AG10803 (cell line): ENCODE measurements at places on chromosomes 5 and 9.
A peak's percentile ranks its signal among the peaks of the same experiment; 100 is the strongest.

DNA sequence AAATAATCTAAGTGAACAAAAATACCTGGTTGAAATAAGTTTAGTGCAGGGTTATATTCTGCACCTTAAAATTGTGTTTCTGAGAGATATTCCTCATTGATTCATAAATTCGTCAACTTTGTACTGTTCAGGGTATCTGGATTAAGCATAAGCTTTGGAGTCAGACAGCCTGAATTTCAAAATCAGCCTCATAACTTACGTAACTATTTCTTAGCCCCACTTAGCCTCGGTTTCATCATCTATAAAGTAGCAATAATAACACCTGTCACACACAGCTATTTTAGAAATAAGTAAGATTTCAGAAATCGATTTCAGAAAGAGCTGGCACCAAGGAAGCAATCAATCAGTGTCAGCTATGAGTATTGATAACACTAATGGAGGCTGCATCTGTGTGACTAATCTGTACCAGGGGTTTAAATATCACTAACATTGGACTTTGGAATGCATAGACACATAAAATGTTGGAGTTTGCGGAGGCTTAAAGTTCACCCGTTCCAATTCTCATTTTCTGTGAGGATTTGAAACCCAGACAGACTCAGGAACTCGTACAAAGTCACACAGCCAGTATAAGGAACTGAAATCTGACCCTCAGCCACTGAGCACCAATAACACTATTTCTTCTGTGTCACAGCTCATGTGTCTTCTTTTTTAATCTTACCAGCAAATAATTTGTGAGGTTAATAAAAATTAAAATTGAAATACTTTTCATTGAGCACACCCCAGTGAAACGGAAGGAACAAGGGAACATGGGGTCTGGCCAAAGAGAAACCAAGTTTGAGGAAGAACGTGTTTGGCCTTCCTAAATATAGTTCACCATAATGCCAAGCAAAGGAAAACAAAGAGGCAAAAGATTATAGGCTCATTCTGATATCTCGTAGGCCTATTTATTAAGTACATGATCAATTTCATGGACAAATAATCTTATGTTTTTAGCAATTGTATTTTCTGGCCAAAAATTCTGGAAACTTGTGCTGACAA, 194.4 kb upstream of the PTGER4 start:
- peak; percentile 8 for DNase-seq

- no peak for DNase-seq
These were observed 54.0 kb downstream of the SECISBP2 start for GRCh38 chr9:89372230-89372816.

DNA sequence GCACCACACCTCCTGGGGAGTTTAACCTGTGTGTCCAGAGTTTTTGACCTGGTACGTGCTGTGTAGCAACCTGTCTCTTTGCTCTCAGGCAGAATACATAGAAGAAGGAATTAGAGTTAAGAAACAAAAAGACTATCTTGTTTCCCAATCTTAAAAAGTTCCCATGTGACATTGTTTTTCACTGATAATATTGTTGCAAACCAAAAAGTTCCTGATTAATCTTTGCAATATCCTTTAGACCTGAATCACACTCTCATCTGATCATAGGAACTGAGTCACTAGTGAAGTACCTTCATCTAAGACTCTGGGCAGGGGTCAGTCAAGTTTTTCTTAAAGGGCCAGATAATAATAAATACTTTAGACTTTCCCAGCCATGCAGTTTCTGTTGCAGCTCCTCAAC, 35.1 kb downstream of the BASP1 start:
- DNase-seq, result no peak

- DNase-seq, result peak; percentile 13
These were observed 227.1 kb upstream of the DMRT1 start for GRCh38 chr9:614431-614830.

- DNase-seq, result no peak
These were observed 10.5 kb downstream of the PIK3R1 start for GRCh38 chr5:68225911-68226545.

GRCh38 chr5:148972974-148973374, 89.9 kb downstream of the SH3TC2 start:
- DNase-seq, result peak; percentile 87

- no peak for DNase-seq
These were observed 59.5 kb downstream of the CDC42SE2 start for GRCh38 chr5:131323378-131323777.

GRCh38 chr5:867300-867870, 16.6 kb upstream of the ZDHHC11 start:
- no peak for DNase-seq

GRCh38 chr5:74209571-74209970, 431.0 kb downstream of the ENC1 start:
- peak; percentile 51 for DNase-seq

DNA sequence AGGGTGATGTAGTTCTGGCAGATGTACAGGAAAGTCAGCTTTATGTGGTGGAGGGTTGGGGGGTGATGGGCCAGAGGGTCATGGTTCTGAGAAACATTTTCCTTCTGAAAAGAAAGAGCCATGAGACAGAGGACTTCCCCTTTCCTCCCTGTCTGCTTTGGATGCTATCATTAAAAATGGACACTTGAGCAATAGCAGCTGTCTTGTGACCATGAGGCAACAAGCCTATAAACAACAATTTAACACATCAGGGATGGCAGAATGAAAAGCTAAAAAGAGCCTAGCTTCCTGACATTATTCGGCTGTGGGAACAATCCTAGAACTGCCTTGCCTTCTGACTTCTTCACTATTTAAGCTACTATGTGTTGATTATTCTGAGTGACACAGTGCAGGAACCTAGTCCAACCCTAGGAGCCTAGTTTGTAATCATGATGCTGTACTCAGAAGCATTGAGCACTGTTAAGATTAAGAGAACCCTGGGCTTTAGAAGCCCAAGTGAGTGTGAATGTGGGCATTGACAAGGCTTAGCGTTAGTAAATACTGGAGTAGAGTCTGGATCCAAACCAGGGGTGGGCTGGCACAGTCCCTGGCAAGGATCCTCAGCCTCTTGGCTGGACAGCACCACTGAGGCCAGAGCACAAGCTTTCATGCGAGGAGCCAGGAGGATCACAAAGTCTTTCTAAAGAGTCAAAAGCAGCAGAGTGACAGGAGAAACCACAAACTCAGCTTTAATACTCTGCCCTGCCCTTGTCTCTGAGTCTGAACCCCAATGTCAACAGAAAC, 178.5 kb upstream of the EGFLAM start:
- DNase-seq, result no peak

GRCh38 chr9:75120686-75121085, 32.4 kb downstream of the OSTF1 start:
- no peak for DNase-seq

GRCh38 chr9:134291452-134291881, 34.8 kb upstream of the RXRA start:
- no peak for DNase-seq

- DNase-seq, result no peak
These were observed 136.3 kb downstream of the PALM2AKAP2 start for GRCh38 chr9:109916316-109916715.

GRCh38 chr9:99116003-99116411, 11.1 kb downstream of the TGFBR1 start:
- DNase-seq, result peak; percentile 47

DNA sequence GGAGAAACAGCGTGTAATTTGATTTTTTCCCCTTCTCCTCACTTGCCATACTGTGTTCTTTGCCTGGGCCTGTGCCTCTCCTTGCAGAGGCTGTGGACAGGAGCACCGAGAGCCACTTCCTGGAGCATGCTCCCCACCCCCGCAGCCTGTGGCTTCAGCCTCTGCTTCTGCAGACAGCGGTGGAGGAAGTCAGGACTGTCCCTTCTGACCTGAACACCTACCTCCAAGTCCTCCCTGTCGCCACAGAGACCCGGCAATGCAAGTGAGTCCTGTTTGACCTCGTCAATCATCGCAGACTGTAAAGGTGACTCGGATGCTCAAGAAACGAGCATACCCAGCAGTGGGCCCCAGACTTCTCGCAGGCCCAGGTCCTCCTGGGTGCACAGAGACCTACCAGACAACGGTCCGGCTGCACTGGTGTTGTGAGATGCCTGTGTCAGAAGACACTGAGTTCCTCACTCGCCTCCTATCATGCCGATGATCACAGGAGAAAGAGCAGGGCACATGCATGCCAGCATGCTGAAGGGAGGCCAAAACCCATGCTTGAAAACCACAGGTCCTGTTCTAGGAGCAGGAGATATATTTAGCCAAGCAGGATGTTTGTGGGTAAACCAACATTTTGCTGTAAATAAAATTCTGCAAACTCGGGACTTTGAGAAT, 198.8 kb downstream of the AUH start:
- DNase-seq, result peak; percentile 56

GRCh38 chr5:133627180-133627579, 14.8 kb upstream of the FSTL4 start:
- no peak for DNase-seq

DNA sequence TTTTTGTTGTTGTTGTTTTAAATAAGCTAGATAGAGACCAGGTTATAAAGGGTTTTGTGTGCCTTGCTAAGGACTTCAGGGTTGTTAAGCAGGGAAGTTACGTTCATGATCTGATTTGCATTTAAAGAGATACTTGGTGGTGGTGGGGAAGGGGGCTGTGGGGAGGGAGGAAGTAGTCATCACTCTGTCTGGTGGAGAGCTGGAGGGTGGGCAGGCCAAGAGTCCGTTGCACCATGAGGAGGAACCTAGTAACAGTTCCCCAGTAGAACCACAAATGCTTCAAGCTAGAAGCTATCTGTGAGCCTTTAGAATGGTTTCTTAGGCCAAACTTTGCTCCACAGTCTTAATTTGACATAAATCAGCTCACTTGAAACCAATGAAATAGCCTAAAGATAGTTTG, 18.7 kb upstream of the ROPN1L start:
- no peak for DNase-seq

GRCh38 chr5:125176005-125176390, 429.6 kb upstream of the ZNF608 start:
- no peak for DNase-seq

- DNase-seq, result peak; percentile 67
These were observed 63.1 kb downstream of the RCL1 start for GRCh38 chr9:4855841-4856240.

- DNase-seq, result no peak
These were observed 48.7 kb downstream of the FBXW11 start for GRCh38 chr5:171957591-171958251.

- no peak for DNase-seq
These were observed 124.4 kb downstream of the TENT4A start for GRCh38 chr5:6837519-6838110.

GRCh38 chr9:135018306-135018915, 69.1 kb upstream of the OLFM1 start:
- DNase-seq, result no peak

- no peak for DNase-seq
These were observed 108.3 kb downstream of the SMIM15 start for GRCh38 chr5:61053937-61054336.

GRCh38 chr9:37639109-37639762, 11.5 kb upstream of the FRMPD1 start:
- DNase-seq, result peak; percentile 15

DNA sequence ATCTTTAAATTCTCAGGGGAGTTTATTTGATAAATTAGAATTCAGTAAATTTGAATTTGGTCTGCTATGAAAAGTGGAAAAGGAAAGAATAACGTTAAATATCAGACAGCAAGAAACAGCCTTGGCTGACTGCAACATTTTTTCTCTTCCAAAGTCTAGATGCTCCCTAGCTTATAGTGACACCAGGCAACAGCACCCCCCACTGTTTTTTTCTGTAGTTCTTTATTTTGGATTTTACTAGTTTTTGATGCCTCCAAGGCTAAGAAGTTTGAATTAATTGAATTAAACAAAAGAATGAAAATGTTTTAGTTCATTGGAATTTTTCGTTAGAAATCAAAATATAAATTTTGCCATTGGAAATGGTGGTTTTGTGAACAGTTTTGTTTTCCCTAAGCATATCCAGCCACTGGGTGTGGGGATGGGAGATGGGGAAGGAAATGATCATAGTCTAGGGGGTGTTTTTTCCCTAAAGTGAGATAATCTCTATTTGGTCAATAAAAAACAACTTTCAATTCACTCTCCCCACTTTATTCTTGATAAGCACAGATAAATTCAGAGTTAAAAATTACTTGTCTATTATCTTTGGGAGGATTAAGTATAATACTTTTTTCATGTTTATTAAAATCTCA, 199.3 kb upstream of the CD180 start:
- no peak for DNase-seq

DNA sequence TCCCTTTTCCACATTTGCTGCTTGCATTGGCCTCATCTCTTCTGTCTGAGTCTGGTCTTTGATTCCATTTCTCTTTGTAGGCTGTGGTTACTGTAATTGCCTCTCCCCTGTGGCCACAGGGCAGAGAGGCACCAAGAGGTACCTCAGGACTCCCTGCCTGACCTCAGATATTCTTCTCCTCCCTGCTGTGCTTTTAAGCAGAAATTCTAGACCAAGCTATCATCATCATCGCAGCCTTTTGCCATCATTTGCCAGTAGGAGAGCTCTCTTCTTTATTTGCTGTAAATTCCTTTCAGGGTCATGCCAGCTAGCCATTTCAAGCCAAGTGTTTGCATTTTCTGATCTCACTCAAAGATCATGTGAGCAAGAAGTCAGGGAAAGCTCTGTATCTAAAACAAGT, 369.6 kb downstream of the ICE1 start:
- no peak for DNase-seq

DNA sequence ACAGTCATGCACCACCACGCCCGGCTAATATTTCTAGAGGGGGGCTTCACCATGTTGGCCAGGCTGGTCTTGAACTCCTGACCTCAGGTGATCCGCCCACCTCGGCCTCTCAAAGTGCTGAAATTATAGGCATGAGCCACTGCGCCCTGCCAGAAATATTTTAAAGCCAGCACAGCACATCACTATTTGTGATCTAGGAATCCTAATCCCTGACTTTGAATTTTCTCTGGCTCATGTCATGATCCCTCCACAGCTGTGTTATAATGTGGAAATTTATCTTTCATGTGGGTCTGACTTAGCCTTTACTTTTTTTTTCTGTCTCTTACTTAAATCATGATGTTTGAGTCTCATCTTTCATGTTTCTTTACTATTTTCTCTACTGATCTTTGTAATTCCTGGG, 18.7 kb upstream of the ITGA1 start:
- DNase-seq, result no peak

DNA sequence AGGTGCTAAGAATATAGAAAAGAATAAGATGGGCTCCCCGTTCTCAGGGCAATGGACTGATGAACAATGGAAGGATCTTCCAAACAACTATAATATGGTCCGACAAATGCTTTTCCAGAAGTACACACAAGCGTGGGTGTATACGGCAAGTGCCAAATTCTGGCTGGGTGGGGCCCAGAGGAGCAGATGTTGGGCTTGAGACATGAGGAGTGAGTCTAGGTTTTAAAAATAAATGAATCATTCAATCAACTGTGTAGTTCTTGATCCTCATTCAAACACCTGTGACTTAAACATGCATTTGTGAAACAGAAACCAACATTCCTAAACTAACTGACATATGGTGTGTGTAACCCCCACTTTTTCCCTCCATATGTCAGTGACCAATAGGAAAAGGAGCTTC, 47.9 kb downstream of the MFAP3 start:
- DNase-seq, result peak; percentile 47

DNA sequence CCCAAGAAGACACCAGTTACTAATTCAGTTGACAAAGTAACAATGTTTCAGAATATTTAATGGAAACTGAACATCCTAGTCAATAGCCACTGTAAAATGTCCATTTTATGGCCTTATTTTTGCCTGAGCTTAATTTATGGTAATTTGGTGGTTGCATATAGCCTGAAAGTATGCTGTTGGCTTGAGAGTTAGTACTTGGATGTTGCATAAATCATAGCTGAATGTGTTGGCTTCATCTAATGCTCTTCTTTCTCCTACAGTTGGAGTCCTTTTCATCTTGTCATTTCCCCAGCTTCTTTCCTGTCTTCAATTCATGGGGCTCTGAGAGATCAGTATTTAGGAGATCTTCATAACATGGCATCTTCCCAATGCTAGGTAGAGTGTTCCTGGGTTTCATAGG, 164.6 kb downstream of the MAT2B start:
- DNase-seq, result no peak

- no peak for DNase-seq
These were observed 58.2 kb downstream of the CCNH start for GRCh38 chr5:87354496-87354895.
